ENCODE measurements at places on chromosomes 13 and 19.
A peak's percentile ranks its signal among the peaks of the same experiment; 100 is the strongest.

GRCh38 chr19:30083701-30084156, 141.7 kb downstream of the URI1 start:
- no peak for DNase-seq

DNA sequence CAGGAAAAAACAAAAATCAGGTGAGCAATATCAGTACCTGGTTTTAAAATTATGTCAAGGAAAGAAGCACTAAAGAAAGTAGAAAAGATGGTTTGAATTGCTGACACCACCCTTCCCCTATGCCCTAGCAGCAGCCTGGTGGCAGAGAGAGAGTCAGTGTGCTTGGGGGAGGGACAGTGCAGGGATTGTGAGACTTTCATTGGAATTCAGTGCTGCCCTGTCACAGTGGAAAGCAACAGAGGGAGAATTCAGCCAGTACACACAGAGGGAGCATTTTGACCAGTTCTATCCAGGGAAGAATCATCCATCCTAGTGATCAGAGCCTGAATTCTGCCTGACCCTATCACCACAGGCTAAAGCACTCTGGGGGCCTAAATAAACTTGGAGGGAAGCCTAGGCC, 222.4 kb upstream of the PCDH17 start:
- no peak for DNase-seq

DNA sequence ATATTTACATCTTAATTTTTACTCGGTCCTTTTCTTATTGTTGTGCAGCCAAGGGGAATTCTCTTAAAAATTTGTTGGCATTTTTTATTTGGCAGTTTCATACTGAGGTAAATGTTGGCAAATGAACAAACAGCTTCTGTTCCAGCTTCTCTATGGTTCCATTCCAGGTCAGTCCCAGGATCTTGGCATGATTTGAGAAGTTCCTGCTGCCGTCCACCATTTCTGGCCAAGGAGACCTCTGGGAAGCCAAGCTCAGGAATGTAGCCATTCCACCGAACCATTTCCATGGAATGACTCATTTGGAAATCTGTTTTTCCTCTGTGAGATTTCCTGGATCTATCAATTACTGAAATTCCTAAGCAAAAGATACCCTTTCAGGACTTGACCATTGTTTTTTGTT, 43.9 kb downstream of the SLC10A2 start:
- no peak for DNase-seq

GRCh38 chr19:12484011-12484370, 625 bp downstream of the ZNF709 start:
- no peak for DNase-seq

- DNase-seq: no peak
These were observed 602.5 kb upstream of the ARGLU1 start for GRCh38 chr13:107170270-107170931.

DNA sequence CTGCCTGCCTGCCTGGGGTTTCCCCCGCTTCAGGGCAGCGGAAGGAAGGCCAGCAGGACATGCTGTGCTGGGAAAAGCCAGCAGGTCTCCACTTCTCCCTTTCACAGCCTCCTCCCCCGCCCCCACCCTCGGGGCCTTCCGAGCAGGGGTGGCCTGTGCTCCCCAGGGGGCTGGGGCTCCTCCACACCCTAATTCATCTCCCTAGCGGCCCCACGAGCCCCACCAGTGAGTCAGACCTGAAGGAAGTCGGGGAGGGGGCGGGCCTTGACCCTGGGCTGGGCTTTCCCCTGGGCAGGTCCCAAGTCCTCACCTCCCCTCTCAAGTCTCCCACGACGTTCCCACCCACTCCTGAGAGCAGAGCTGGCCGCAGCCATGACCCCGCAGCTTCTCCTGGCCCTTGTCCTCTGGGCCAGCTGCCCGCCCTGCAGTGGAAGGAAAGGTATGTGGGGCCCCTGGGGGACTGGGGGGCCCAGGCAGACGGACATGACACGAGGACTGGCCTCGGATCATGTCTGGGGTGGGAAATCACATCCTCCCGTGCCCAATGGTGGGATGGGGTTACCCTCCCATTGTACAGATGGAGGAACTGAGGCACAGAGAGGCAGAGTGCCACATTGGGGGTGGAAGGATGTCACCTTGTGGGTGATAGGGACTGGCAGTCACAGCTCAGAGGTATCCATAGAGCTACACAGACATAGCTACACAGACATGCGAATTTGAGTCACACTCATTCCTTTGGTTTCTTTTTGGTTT, at the start of gene EBI3:
TSS of gene EBI3 (plus strand) at position 345 of the 753 bp plus-strand sequence. CDS start at position 373, 28 bp downstream.
- DNase-seq: no peak

GRCh38 chr19:6343462-6343861, 10.1 kb upstream of the ACER1 start:
- no peak for DNase-seq

DNA sequence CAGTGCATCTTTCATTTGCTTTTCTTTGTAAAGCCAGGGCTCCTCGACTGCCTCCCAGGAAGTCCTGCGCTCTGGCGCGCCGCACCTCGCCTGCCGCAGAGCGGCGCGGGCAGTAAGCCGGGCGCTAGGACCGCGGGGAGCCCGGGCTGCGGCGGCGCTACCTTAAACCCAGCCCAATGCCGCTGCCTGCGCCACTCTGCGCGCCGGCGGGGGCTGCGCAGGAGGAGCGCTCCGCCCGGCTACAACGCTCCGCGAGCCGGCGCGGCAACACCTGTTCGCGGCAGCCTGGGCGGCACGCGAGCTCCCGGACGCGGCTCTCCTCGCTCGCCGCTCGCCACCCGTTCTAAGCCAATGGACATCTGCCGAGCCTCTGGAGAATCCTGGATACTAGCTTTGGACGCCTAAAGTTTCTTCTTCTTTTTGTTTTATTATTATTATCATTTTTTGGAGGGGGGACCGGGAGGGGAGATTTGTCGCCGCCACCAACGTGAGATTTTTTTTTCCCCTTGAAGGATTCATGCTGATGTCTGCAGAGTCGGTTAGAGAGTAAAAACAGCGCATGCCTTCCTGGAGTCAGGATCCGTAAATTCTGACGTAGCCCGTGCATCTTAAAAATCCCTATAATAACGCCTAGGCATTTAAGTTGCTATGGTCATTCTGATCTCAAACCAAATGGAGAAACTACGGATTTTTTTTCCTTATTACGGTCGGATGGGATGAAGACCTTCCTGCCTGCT, at the start of gene FGF9:
TSS of gene FGF9 (plus strand) at position 191 of the 737 bp plus-strand sequence. CDS start 840 bp downstream, outside the sequence.
- DNase-seq: no peak

DNA sequence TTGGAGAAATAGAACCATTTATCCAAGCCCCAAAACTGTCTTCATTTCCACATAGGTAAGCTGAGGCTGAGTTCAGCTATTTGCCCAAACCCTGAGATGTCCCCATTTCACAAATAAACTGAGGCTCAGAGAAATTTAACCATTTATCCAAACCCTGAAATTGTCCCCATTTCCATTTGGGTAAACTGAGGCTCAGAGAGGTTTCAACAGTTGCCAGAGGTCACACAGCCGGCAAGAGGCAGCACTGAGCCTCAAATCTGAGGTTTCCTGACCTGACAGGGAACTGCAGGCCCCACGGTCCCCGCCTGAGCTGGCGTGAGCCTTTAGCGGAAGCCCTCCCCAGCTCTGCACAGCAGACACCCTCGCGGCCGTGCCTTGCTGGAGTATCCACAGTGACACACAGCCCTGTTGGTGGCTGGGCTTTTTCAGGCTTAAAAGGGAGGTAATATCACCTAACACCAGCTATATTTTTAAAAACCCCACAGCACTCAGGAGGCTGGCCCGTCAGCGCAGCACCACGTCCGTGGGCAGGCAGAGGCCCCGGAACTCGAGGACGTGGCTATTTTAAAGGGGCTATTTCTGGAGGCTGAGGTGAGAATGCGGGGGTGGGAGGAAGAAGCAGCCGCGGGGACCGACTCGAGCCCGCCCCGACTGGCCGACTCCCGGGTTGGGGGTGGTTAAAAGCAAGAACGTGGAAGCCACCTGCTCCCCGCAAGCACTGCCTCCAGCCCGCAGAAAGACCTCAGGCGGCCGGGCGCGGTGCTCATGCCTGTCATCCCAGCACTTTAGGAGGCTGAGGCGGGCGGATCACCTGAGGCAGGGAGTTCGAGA, 18.5 kb downstream of the PTPRS start:
- DNase-seq: no peak

DNA sequence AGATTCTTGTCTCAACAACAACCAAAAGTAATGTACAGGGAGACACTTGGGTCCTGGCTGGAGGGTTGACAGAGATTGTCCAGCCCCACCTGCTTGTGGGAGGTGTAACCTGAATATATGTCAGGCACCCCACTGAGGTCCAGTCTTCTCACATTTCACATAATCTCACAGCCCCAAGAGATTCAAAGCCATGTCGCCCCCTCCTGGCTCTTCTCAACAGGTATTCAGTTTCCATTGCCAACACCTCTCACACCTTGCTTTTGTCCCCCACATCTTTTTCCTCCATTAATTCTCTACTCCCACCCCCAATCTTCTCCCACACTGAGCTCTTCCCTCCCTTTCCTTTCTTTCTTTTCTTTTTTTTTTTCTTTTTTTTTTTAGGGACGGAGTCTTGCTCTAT, 11.2 kb downstream of the UNC13A start:
- DNase-seq: no peak

GRCh38 chr19:30420881-30421280, 48.7 kb downstream of the ZNF536 start:
- no peak for DNase-seq

- no peak for DNase-seq
These were observed 2590.1 kb downstream of the PCDH9 start for GRCh38 chr13:64640002-64640401.

DNA sequence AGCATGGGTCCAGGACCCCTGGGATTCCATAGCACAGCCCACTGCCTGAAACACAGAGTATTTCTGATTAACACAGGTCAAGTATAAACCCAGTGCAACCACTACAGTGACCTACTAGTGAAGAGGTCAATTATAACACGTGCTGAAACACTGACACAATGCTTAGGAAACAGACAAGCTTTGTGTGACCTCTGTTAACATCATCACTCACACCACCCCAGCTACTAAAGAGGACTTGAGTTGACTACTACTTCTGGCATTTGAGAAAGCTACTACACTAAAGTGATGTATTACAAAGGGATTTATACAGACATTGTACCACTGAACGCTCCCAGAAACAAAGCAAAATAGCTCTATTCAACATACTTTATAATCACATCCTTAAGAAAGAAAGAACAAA, 1935.9 kb upstream of the PCDH20 start:
- DNase-seq: no peak

- peak; percentile 93 for DNase-seq
These were observed 545 bp downstream of the RAD23A start for GRCh38 chr19:12946092-12946721.

- no peak for DNase-seq
These were observed 15.6 kb downstream of the ZNF599 start for GRCh38 chr19:34757441-34757840.

- DNase-seq: no peak
These were observed 696 bp downstream of the ZNF460 start for GRCh38 chr19:57280962-57281400.

DNA sequence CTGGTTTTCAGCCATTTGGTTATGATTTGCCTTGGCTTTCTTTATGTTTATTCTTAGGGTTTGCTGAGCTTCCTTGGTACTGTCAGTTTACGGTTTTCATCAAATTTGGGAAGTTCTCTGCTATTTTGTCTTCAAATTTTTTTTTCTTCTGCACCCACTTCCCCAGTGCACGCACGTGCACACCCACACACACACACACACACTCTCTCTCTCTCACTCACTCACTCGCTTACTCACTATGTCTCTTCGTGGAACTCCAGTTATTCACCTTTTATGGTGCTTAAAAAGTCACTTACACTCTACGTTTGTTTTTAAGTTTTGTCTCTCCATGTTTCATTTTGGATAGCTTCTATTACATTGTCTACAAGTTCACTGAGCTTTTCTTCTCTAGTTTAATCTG, 7.1 kb downstream of the AKAP11 start:
- no peak for DNase-seq

GRCh38 chr19:18469069-18469846, 31.3 kb upstream of the ISYNA1 start:
- DNase-seq: no peak

- no peak for DNase-seq
These were observed 1608.2 kb downstream of the SLITRK5 start for GRCh38 chr13:89279374-89279773.

DNA sequence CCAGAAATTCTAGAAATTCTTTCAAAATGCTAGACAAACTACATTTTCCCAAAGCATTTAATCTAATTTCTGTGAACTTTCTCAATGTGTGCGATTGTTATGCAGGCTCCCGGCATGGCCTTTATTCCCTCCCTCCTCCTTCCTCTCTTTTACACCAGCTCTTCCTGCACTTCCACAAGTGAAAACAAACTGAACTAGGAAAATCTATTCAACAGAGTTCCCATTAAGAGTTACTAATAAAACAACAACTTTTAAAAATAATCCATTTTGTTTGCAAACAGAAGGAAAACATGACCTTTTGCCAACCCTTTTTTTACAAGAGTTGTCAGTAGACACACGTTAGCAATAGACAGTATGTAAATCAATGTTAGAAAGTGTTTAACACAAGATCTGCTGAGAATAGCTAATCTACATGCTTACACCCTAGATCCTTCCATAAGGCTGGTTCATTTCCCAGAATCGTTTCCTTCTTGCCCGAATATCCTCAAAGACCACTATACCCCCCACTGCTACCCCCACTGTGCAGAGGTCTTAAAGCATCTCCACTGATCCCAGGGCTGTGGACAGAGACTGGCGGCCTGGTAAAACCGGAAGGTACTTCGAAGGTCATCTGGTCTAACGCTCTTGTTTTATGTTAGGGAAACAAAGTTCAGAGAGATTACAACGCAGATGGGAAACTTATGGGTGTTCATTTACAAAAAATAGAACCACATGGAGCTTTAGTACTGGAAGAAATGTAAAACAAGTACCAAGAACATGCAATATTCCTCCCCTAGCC, 98.0 kb downstream of the FOXO1 start:
- DNase-seq: no peak

GRCh38 chr13:97313551-97314260, 91.6 kb downstream of the MBNL2 start:
- no peak for DNase-seq

DNA sequence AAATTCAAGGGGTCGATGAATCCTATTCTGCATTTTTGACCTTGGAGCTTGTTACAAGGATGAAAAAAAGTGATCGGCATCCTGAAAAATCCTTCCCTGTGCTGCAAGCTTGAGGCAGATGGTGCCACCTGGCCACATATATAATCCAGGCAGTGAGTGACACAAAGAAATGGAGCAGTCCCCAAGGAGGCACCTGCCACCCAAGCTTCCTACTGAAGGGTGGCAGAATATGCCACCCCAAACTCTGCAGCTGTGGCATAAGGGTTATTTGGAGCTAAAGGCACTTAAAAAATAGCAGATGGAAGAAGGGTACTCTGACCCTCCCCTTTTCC, 15.4 kb downstream of the TMEM272 start:
- DNase-seq: peak; percentile 35

DNA sequence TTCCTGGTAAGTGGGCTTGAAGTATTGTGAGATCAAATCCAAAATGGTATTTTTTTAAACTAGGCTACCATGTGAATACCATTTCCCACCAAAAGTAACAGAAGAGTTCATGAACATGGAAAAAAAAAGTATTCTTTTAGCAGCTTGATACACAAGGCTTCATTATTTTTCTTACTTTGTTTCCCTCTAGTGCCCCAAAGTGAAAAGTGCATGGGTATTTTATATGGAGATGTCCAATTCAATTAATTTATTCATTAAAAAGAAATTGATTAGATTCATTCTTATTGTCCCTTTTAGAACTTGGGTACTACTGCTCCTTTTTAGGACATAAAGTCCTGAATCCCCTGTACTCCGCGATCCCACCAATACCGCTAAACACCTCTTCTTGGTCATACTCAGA, 28.6 kb upstream of the SCEL start:
- DNase-seq: no peak
